ENCODE measurements at places on chromosomes 12 and 14.

DNA sequence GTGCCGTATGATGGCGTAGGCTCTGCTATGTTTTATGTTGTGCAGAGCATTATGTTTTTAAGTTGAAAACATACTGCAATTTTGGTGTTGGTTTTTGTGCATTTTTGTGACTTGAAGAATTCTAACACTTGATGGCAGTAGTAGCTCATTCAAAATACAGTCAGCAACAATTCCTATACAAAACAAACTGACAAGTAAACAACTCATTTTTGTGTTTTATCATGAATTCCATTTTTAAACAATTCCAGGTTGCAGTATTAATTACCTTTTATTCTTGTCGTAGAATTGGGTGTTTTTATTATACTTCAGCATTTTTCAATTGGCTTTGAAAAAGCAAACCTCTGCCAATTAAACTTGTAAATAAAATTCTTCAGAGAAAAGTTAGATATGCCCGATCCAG, 4.1 kb upstream of the CCER1 start:
- DNase-seq: no peak

DNA sequence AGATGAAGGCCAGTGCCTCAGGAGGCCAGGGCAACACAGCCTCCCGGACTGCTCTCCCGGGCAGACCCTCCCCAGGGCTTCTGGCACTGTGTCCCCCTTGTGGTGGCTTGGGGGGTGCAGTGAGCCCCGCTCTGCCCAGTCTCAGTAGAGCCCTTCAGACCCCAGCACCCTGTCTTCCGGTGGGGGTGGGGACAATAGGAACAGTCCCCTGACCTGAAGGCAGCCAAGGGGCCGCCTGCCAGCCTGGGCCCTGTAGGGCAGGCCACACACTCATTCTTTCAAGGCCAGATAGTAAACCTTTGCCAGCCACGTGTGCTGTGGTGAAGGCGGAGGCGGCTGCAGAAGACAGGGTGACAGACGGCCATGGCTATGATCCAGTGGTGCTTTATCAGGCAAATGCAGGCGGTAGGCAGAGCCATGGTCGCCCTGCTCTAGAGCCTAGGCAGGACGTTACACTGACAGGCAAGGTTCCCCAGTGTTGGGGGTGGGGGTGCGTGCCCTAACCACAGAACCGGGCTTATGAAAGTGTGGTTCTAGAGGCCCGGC, 15.0 kb downstream of the ZFYVE21 start:
- DNase-seq: no peak

DNA sequence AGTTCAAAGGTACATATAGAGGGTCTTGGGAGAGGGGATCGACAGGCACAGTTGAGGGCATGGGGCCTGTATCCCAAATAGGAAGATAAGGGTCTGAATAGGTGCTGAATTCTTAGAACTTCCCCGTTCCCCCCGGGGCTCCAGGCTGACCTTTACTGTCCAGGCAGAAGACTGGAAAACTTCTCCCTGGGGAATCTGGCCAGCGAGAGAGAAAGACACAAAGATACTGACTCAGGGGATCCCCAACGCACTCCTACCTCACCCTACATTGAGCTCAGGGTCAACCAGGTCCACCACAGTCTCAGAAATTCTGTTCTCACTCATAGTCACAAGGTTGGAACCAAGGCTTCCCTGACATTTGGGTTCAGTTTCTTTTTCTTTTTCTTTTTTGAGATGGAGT, 46.2 kb downstream of the ACACB start:
- no peak for DNase-seq

DNA sequence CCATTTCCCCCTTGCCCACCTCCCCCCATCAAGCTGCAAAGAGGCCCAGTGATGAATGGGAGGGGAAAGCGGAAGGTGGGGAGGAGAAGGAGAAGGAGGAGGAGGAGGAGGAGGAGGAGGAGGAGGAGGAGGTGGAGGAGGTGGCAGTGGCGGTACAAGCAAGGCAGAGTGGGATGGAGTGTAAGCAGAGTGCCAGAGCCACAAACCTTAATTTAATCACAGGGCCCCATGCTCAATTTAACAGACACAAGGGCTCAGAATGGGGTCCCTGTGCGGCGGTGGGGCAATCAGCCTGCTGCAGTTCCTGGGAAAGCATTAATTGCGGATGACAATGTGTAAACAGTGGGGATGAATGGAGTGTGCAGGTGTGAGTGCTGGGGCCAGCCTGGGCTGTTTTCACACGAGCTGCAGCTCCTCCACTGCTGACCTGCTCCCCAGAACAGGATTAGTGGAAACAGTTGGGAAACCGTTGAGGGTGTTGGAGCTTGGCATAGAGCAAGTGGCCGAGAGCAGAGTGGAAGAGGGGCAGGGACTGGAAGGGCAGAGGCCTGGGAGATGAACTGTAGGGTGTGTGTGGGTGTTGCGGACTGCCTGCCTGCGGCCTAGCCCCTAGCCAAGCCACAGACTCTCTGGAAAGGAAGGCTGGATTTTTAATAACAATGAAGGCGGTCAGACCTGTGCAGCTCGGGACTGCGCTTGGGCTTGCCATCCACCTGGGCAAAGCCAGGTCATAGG, 36.4 kb upstream of the SMOC1 start:
- DNase-seq: no peak

- DNase-seq: no peak
Observed at GRCh38 chr12:112711026-112711425, 80.5 kb upstream of the RPH3A start.

GRCh38 chr12:109289551-109289950, 19.5 kb downstream of the FOXN4 start:
- DNase-seq: no peak

- no peak for DNase-seq
Observed at GRCh38 chr14:68380329-68380741, 412.5 kb downstream of the ZFP36L1 start.

DNA sequence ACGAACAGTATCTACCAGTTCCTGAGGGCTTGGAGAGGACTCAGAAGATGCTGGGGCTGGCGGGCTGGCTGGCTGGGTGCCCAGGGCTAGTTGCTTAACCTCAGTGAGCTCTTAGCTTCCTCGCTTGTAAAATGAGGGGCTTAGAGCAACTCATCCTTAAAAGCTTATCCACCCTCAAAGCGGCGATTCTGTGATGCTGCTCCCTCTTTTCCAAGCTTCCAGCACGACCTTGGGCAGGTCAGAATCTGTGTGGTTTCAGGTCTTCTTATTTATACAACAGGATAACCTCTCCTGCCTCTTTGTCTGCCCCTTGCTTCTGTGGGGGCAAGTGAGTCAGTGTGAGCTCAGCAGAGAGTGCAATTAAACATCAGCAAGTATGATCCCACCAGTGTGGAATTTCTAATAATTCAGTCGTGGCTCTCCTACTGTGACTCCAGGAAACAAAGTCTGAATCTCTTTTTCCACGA, 281.8 kb downstream of the KSR2 start:
- no peak for DNase-seq

- no peak for DNase-seq
Observed at GRCh38 chr12:84313323-84313675, 599.3 kb downstream of the SLC6A15 start.

GRCh38 chr14:49550286-49551184, 35.6 kb downstream of the RPS29 start:
- DNase-seq: no peak

DNA sequence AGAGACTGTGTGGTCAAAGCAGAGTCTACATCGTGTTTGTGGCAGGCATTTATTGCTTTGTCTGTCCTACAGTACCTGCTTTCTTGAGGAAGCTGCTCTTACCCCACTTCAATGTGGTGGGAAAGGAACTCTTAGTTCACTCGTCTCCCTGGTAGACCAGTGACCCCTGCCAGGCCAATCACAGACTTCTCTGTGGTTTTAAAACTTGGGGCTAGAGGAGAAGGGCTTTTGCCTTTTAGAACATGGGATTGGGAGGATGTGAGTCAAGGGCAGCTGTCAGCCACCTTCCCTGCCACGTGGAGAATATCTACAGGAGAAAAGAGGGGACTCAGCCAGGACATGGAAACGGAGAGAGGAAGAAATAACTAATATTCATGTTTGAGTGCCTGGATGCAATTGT, 36.8 kb upstream of the TMED10 start:
- DNase-seq: no peak

DNA sequence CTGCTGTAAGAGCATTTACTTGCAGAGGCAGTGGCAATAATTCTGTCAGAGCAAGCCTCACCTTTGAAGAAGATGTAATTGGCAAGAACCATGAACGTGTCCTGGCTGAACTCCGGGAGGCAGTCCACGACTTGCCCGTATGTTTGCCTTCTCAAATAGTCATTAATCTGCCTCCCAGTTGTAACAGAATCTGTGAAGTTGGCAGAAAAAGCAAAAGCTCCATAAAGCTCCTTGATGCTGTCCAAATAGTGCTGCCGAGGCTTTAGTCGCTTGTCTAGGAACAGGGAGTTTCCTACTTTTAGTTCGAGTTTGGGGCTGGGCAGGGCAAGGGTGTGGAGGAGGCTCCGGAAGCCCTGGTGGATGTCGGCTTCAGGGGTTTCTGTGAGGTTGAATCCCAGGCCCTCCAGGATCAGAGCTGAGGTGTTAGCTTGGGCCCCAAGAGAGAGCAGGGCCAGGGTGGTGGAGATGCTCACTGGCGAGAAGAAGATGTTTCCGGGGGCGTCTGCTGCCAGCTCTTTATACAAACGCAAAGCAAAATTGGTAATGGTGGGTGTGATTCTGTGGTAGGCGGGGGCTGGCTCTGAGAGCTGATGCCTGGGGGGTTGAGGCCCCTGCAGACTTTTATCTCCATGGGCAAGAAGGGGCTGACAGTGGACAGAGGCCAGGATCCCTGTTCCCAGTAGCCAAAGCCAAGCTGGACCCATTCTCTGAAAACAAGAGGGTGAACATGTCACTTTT, 4.4 kb downstream of the SERPINA11 start:
- no peak for DNase-seq

- no peak for DNase-seq
Observed at GRCh38 chr14:99871771-99872170, 78.6 kb downstream of the EML1 start.

DNA sequence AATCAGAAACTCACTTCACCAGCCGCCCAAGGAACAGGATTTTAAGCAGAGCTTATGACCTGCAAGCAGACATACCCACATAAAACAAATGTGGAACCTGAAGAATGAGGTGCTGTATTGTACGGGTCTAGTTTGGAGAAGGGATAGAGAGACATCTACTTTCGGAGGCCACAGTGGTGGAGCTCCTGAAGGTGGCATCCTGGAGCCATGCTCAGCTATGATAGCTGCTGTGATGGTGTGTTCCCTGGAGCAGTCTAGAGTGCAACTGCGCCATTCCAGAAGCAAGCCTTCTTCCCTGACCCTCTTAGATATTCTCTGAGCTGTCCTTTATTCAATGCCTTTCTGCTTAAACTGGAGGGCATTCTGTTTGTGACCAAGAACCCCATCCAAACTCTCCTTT, 402.6 kb downstream of the FUT8 start:
- no peak for DNase-seq

- DNase-seq: no peak
Observed at GRCh38 chr12:42481368-42481767, 108.2 kb downstream of the PRICKLE1 start.

GRCh38 chr14:30482276-30482675, 76.7 kb upstream of the G2E3 start:
- DNase-seq: no peak

GRCh38 chr12:10610188-10610587, 3.2 kb downstream of the MAGOHB start:
- no peak for DNase-seq

DNA sequence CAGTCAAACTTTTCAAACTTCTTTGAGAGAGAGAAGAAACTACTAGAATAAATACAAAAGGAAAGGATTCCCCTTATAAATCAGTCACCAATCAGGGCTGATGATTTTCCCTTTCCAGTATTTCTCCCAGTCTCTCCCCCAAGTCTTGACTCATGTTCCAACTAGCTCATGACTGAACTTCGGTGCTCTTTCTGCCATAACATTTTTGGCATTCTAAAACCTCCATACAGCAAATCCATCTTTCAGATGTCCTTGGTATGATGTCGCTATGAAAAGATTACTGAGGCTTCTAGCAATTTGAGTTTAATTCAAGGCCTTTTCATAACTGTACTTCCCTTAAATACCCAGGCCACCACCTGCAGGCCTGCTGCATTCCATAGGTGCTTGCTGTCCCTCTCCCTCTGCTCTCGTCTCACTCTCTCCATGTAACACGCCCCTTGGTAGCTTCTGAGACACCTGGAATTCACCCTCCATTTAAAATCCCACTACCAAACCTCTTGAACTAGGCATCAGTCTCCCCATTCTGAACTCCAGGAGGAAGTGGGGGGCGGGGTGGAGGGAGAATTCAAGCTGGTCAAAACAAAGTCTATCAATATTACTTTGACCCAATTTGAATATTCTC, 2.4 kb downstream of the PRKD1 start:
- no peak for DNase-seq

- DNase-seq: no peak
Observed at GRCh38 chr14:81193924-81194633, 26.7 kb downstream of the GTF2A1 start.

DNA sequence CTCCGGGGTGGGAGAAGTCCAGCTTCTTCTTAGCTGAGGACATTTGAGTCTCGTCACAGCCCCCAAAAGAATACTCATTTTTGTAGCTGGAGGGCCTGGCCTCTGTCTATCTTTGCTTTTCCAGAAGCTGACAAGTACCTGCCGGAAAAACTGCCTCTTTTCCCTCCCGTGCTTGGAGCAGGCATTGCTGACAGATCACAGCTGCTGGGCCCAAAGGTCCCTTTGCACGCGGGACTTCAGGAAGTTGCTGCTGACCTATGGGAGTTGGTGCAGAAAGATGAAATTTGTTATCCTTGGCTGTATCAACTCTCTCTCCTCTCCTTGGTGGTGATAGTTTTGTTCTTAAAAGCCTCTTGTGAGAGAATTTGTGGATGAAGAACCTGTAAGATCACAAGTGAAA, 92.8 kb downstream of the PAPOLA start:
- DNase-seq: no peak

DNA sequence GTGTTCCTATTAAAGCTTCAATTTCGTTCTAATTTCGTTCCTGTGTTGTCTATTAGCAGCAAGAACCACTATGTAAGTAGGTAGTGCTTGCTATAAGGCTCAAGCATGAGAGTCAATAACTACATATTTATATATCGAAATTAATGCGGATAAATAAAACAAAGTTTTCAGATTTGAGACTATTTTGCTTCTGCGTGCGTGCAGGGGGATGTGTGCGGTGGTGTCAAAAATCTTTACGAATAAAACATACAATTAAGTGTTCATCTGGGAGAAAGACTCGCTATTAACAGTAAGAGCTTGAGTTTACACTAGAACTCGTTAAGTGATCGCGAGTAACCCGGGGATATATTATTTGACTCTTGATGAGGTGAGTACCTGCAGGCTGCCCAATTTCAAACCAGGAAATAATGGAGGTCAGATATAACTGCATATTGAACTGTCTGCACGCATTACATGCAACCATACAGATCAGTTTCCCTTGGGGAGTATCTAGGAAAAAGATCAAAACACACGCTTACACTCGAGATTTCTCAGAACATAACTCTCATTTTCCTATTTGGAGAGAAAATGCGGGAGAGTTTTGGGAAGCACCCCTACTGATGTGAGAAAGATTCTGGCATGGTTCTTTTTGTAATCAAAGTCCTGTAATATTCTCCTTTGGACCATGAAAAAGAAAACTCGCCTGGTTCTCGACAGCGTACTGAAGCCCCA, 813 bp downstream of the TWF1 start:
- DNase-seq: no peak
